Daoy (cell line): ENCODE measurements at places on chromosomes 3 and 15.
A peak's percentile ranks its signal among the peaks of the same experiment; 100 is the strongest.

- DNase-seq: no peak
Measured at GRCh38 chr3:172904711-172905373, 154.3 kb downstream of the ECT2 start.

- no peak for DNase-seq
Measured at GRCh38 chr3:19093084-19093483, 55.2 kb upstream of the KCNH8 start.

- DNase-seq: no peak
Measured at GRCh38 chr15:66599536-66600239, 33.9 kb upstream of the LCTL start.

DNA sequence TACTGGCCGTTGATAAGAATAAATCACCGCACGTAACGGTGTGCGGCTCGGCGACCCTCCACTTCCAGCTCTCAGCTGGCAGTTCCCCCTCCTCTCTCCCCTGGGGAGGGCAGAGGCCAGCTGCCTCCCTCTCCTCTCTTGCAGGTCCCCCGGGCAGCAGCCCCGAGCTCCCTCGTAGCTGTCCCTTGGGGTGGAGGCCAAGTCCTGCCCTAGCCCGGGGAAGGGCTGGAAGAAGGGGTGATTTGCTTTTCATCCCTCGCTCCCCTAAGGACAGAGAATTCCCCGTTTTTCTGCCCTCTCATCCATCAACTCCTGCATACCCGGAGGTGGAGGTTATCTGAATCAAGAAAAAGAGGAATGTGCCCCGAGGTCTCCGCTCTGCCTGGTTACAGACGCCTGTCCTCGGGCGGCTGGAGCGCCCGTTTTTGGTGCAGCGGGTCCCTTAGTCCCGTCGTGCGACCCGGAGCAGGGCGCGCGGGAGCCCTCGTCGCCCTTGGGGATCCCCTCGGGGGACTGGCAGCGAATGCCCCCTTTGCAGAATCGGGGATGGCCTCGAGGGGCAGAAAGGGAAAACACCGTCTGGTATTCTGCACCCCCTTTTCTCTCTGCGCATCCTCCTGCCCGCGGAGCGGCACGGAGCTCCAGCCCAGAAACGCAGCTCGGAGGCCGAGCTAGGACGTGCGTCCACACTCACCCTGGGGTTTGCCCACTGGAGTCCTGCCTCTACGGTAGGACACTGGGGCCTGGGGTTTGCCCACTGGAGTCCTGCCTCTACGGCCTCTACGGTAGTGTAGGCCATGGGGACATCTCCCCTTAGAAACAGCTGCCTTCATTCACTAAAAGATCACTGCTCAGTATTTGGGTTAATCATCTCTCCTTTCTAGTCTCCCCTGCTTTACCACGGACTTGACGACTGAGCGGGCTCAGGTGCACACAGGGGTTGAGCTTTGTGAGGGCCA is 2.2 kb downstream of the PTPRG start:
- DNase-seq: no peak

DNA sequence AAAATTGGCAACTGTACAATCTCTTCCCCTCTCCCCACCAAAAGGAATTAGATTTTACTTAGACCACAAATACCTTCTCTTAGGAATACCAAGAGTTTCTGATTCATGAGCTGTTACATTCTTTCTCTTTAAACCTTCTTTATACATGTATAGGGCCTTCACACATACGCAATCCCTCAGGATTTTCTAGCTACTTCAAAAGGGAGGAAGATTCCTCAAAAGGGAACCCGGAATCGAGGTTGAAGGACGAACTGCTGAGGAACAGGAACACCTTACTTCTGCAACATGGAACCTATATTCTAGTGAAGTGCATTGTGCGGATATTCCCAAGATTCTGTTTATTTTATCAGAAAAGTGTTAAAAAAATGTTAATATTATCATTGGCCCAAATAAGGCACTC is 52.3 kb downstream of the GABRB3 start:
- DNase-seq: no peak

- peak; percentile 66 for DNase-seq
Measured at GRCh38 chr15:94674296-94674695, 442.9 kb downstream of the MCTP2 start.

GRCh38 chr3:130263708-130264107 is 81.8 kb upstream of the COL6A5 start:
- no peak for DNase-seq

- DNase-seq: no peak
Measured at GRCh38 chr15:86645925-86646500, 566.3 kb downstream of the AGBL1 start.

GRCh38 chr3:18556503-18557135 is 131.5 kb upstream of the SATB1 start:
- DNase-seq: no peak
